ENCODE measurements at places on chromosomes 6 and 20. TPM values are rescaled to one million over a fixed set of nuclear protein-coding genes. Genes with fewer than 3 reads are reported as not detected.

CALHM5 gene
- total RNA-seq, result 0.45 TPM

CPXM1 gene
- 200 TPM for total RNA-seq

RCAN2 gene
- total RNA-seq, result 3.6 TPM

CST5 gene
- not detected for total RNA-seq

- no peaks in the 10 kb centered on the region for H3K27me3 ChIP-seq
- no peak overlapping the region for H3K27ac ChIP-seq
- H3K36me3 ChIP-seq, result no peaks in the 10 kb centered on the region
- DNase-seq, result no peak
- no peaks in the 10 kb centered on the region for H3K4me1 ChIP-seq
Measured at GRCh38 chr6:124132256-124132655, 328.6 kb downstream of the NKAIN2 start.

DNA sequence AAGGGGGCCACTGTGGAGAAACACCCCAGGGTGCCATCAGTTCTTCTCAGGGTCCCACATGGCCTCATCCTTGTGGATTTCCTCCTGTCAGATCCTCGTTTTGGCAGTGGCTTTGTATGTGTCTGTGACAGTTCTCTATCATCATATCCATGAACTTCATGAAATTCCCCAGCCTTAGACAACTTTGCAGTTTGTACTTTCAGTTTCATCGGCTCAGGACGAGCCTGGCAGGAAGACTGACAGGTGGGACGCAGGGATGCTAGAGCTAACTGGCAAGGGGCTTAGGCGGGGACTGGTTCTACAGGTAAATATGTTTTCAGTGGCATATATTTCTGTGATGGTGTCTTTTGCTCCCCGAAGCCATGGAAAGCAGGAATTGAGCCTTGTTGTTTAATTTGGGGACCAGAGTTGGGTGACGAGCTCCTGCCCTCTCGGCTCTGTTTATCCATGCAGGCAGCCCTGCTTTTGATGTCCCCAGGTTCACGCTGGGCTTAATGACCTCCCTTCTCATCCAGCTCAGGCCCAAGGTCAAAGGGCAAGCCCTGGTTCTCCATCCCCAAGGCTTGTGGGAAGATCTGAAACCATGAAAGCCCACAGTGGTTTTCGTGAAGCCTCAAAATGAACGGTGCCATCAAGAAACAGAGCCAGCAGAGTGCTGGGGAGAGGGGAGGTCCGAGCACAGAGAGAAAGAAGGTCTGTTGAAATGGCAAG lies 11.2 kb downstream of the SDCBP2 start:
- H3K27me3 ChIP-seq, result no peaks in the 10 kb centered on the region
- H3K27ac ChIP-seq, result no peak overlapping the region
- no peak for DNase-seq
- peak overlapping the region; percentile 25 for H3K4me3 ChIP-seq
- peaks cover 5% of the 10 kb centered on the region for H3K4me1 ChIP-seq

DNA sequence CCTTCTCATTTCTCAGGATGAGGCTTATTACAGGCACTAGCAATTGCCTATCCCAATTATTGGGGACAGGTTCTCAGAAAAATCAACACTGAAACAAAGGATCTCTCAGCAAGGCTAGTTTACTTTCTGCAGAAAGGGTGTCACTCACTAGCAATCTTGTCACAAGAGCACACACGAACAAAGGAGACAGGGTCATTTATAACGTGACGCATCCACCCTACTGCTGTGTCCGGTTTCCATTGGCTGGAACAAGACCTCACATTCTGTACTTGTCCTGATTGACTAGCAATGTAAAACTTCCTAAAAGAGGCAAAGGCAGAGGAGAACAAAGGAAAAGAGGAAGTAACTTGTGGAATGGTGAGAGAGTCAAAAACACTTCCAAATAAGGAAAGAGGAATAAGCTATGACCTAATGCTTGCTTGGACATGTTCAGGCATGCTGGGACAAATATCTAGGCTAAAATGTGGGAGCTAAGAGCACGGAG lies 160.2 kb upstream of the STXBP5 start:
- no peaks in the 10 kb centered on the region for H3K4me1 ChIP-seq
- H3K36me3 ChIP-seq, result peaks cover 6% of the 10 kb centered on the region
- no peak overlapping the region for H3K27ac ChIP-seq
- no peaks in the 10 kb centered on the region for H3K27me3 ChIP-seq
- no peak for DNase-seq
- no peak overlapping the region for H3K4me3 ChIP-seq

- no peaks in the 10 kb centered on the region for H3K27me3 ChIP-seq
- H3K4me3 ChIP-seq, result no peak overlapping the region
- no peak for DNase-seq
Measured at GRCh38 chr6:45569210-45569945, 191.6 kb upstream of the SUPT3H start.

GRCh38 chr6:5606546-5606945 lies 345.2 kb downstream of the FARS2 start:
- peaks cover 4% of the 10 kb centered on the region for H3K4me1 ChIP-seq
- peaks cover 5% of the 10 kb centered on the region for H3K36me3 ChIP-seq
- H3K4me3 ChIP-seq, result no peak overlapping the region
- DNase-seq, result no peak
- no peak overlapping the region for H3K27ac ChIP-seq

DNA sequence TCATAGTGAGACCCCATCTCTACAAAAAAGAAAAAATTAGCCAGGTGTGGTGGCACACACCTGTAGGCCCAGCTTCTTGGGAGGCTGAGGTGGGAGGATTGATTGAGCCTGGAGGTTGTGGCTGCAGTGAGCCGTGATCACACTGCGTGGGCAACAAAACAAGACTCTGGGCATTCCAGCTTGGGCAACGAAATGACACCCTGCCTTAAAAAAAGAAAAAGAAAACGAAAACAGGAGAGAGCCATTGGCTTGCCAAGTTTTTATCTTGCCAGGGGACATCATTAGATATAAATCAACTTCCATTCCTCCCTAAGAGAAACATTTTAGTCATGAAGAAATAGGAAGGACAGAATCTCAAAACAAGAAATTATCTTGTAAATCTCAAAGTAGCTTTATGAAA lies 109.5 kb downstream of the MAP3K7 start:
- no peaks in the 10 kb centered on the region for H3K36me3 ChIP-seq
- H3K4me1 ChIP-seq, result peaks cover 15% of the 10 kb centered on the region
- no peak for DNase-seq

DNA sequence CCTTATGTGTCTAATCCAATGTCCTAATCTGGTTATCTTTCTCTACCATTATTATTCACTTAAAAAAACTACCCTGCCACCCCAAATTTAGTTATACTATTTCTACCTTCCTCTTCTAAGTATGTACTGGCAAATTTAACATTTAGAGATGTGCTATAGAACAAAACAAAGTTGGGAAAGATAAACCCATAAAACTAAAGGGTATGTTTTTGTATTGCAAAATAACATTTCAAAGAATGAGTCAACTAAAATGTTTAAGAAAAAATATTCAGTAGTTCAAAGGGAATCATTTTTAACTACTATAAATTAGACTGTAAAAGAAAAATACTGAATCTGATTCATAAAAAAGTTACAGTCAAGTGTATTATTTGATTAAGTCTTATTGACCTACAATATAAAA lies 103.0 kb downstream of the LMBRD1 start:
- no peaks in the 10 kb centered on the region for H3K36me3 ChIP-seq
- no peak overlapping the region for H3K4me3 ChIP-seq
- H3K4me1 ChIP-seq, result no peaks in the 10 kb centered on the region
- DNase-seq, result no peak
- no peak overlapping the region for H3K27ac ChIP-seq
- no peaks in the 10 kb centered on the region for H3K27me3 ChIP-seq

- no peaks in the 10 kb centered on the region for H3K36me3 ChIP-seq
- peaks cover 31% of the 10 kb centered on the region for H3K4me1 ChIP-seq
- no peak overlapping the region for H3K27ac ChIP-seq
Measured at GRCh38 chr20:44185574-44185973, 1.4 kb downstream of the JPH2 start.

DNA sequence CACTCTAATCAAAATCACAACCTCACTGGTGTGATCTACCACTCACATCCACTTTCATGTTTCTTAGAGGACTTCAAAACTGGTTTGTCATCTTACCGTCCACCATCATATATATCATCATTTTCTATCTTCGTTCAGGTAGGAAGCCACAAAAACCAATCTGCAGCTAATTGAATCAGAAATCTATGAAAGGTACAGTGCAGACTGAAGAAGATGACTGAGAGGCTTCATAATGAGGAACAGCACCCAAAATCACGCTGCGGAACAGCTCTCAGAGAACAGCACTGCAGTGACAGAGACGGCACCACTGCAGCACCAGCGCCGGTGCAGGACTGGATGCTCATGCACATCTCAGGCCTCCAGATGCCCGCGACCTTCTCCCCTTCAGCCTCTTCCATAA lies 13.0 kb downstream of the GMDS start:
- H3K36me3 ChIP-seq, result no peaks in the 10 kb centered on the region
- no peaks in the 10 kb centered on the region for H3K27me3 ChIP-seq
- no peak overlapping the region for H3K4me3 ChIP-seq

GRCh38 chr20:21456207-21456606 lies 57.7 kb downstream of the NKX2-2 start:
- H3K27me3 ChIP-seq, result peaks cover 57% of the 10 kb centered on the region
- DNase-seq, result no peak
- no peak overlapping the region for H3K4me3 ChIP-seq
- H3K4me1 ChIP-seq, result no peaks in the 10 kb centered on the region

DNA sequence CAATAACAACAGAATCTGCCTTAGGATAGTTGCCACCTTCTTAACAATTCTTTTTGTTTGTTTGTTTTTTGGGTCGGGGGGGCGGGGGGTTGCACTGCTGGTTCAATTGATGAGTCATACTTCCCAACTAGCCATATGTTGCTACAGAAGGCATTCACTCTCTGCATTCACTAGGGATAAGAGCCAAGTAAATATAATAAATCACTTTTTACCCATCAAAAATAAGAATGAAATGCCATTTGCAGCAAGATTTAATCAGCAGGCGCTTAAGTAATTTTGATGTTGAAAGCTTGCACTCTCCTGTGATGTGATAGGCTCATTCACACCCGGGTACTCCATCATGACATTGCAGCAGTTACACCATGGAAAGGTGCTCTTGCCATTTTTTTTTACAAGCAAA lies 209.8 kb downstream of the HIVEP2 start:
- no peaks in the 10 kb centered on the region for H3K36me3 ChIP-seq
- no peak for DNase-seq
- H3K27me3 ChIP-seq, result no peaks in the 10 kb centered on the region
- H3K4me1 ChIP-seq, result no peaks in the 10 kb centered on the region
- no peak overlapping the region for H3K4me3 ChIP-seq

All from neural crest cell (in vitro differentiated cells).